ENCODE measurements at places on chromosomes 4 and X.

DNA sequence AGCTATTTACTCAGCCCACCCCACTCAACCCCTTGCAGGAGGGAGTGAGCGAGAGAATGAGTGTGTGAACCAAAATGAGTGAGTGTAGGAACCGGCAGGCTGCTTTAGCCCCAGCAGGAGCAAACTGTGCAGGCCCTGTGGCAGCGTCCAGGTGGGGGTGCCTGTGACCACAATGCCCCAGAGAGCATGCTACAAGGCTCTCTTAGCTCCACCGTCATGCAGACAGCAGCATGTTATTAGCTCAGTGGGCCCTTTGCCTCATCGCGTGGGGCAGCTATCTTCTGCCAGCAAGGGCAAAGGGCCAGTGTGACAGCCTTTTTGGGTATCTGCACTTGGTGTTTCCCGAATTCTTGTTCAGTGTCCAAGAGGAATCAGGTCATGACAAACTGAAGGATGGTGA is 271.3 kb downstream of the GPM6A start:
- H3K36me3 ChIP-seq = no peaks in the 10 kb centered on the region
- no peak overlapping the region for H3K27ac ChIP-seq
- no peak for DNase-seq
- no peaks in the 10 kb centered on the region for H3K27me3 ChIP-seq
- no peak overlapping the region for H3K4me3 ChIP-seq

GRCh38 chr4:142846729-142847596 is 862 bp upstream of the INPP4B start:
- no peak overlapping the region for H3K27ac ChIP-seq
- H3K4me3 ChIP-seq = peak overlapping the region; percentile 67
- peaks cover 24% of the 10 kb centered on the region for H3K4me1 ChIP-seq
- DNase-seq = peak; percentile 76
- H3K36me3 ChIP-seq = no peaks in the 10 kb centered on the region
- H3K27me3 ChIP-seq = peaks cover 12% of the 10 kb centered on the region

DNA sequence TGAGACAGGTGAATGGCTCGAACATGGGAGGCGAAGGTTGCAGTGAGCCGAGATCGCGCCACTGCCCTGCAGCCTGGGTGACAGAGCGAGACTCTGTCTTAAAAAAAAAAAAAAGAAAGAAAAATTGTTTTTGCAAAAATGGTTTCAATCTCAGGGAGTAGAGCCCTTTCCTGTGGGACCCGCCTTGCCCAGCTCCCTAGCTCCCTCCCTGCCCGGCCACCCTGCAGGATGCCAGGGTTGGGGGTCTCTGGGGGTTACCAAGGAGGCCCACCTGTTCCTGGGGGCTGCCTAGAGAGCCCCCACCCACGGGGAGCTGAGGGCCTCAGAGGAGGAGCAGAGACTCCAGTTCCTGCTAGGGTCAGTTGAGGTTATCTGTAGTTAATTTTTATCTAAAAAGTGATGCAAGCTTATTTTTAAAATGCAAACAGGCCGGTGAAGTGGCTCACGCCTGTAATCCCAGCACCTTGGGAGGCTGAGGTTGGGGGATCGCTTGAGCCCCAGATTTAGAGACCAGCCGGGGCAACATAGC is 18.7 kb upstream of the PLCXD1 start:
- no peak for DNase-seq
- H3K4me3 ChIP-seq = no peak overlapping the region
- no peak overlapping the region for H3K27ac ChIP-seq
- no peaks in the 10 kb centered on the region for H3K27me3 ChIP-seq

DNA sequence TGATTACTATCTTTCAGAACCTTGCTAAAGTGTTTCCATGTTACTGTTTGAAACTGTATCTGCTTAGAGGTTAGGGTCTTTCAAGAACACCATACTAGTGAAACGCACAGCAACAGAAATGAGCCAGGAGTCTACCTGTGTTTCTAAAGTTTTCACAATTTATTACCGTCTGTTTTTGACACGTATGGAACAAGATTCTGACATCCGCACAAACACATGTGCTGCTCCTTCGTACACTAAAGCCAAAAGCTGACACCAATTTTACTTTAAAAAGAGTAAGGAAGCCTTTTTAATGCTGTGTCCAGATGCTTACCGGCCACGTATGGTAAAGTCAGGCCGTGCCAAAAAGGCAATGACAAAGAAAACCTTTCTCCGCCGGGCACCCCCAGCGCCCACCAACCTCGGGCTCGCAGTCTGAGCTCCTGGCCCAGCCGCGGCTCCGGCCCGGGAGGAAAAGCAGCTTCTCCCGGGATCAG is 532 bp downstream of the RPS4X start:
- H3K36me3 ChIP-seq = peaks cover 45% of the 10 kb centered on the region
- H3K4me1 ChIP-seq = peaks cover 26% of the 10 kb centered on the region

- no peaks in the 10 kb centered on the region for H3K4me1 ChIP-seq
- no peak for DNase-seq
- H3K36me3 ChIP-seq = no peaks in the 10 kb centered on the region
- no peaks in the 10 kb centered on the region for H3K27me3 ChIP-seq
- H3K4me3 ChIP-seq = no peak overlapping the region
Observed at GRCh38 chrX:150848914-150849365, 49.5 kb downstream of the CD99L2 start.

- no peak for DNase-seq
- H3K4me3 ChIP-seq = no peak overlapping the region
- H3K36me3 ChIP-seq = no peaks in the 10 kb centered on the region
Observed at GRCh38 chrX:40938423-40938822, 146.8 kb upstream of the USP9X start.

DNA sequence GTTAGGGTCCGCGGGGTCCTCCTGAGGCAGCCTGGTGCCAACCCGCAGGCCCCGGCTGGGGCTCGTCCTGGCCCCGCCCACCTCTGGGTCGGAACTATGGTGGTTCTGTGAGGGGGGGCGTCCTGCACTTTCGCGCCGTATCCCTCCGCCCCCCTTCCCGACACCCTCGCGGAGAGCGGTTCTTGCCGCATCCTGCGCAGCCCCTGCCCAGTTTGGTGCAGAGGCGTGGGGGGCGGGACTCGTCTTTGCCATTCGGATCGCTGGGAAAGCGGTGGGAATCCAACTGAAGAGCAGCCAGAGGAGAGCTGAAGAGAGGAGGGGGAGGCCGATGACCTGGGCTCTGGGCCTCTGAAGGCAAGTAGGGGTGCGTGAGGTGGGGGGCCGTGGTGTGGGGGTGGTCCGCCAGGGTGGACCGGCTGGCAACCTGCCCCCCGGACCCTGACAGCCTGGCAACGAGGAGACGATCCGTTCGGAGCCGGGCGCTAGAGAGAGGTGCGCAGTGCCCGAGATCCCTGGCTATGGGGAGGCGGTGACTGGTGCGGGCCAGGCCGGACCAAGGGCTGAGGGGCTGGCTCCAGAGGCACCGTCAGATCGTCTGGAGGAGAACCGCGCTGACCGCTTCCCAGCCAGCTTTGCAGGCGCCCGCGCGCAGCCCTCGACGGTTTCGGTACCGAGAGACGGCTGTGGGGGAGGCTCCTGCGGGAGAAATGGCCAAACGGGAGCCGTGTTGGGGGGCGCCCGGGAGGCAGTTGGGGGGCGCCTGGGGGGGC is at the start of gene GPRASP1:
Gene GPRASP1 (plus strand): TSS at position 242 of the 770 bp plus-strand sequence. CDS start 2,431 bp downstream, outside the sequence.
- peaks cover 2% of the 10 kb centered on the region for H3K36me3 ChIP-seq
- H3K27ac ChIP-seq = peak within 1 kb of the TSS; percentile 64
- H3K4me3 ChIP-seq = peak within 1 kb of the TSS; percentile 84
- no peaks in the 10 kb centered on the region for H3K27me3 ChIP-seq
- peak; percentile 58 for DNase-seq

DNA sequence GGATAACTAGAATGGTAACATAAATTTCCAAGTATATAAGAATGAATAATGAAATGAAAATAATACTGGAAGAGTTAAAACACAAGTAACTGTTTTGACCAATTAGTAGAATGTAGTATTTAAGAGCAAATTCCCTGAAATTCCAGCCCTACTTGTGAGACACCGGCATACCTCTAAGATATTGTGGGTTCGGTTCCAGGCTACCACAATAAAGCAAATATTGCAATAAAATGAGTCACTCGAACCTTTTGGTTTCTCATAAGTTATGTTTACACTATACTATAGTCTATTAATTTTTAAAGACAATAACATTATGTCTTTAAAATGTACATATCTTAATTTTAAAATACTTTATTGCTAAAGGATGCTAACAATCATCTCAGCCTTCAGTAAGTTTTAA is 15.2 kb upstream of the IQCM start:
- no peaks in the 10 kb centered on the region for H3K4me1 ChIP-seq
- no peaks in the 10 kb centered on the region for H3K36me3 ChIP-seq
- no peak for DNase-seq
- H3K27me3 ChIP-seq = no peaks in the 10 kb centered on the region
- no peak overlapping the region for H3K27ac ChIP-seq

- no peaks in the 10 kb centered on the region for H3K27me3 ChIP-seq
- no peaks in the 10 kb centered on the region for H3K36me3 ChIP-seq
- H3K4me3 ChIP-seq = no peak overlapping the region
- no peaks in the 10 kb centered on the region for H3K4me1 ChIP-seq
Observed at GRCh38 chrX:44006081-44006480, 32.9 kb upstream of the NDP start.

- no peak overlapping the region for H3K27ac ChIP-seq
- no peak for DNase-seq
- peaks cover 3% of the 10 kb centered on the region for H3K27me3 ChIP-seq
- H3K4me3 ChIP-seq = no peak overlapping the region
- no peaks in the 10 kb centered on the region for H3K4me1 ChIP-seq
Observed at GRCh38 chr4:184953971-184954370, 64.3 kb upstream of the HELT start.

DNA sequence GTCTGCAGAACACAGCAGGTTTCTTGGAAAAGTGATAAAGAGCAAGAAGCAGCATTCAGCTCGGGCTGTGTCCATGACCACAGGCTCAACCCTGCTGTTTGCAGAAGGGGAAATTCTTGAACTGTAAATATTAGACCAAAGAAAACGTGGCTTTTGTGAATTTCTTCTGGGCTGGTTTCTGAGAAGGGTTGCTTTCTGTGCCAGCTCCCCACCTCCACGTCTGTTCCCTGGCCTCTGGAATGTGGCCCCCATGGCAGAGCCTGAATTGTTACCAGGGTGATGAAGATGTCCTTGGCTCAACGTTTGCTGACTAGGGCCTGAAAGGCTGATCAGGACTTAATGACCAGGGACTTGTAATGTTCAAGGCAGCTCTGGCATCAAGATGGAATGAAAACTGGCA is 116.0 kb downstream of the CPEB2 start:
- no peak overlapping the region for H3K27ac ChIP-seq
- H3K4me1 ChIP-seq = no peaks in the 10 kb centered on the region
- no peaks in the 10 kb centered on the region for H3K27me3 ChIP-seq

DNA sequence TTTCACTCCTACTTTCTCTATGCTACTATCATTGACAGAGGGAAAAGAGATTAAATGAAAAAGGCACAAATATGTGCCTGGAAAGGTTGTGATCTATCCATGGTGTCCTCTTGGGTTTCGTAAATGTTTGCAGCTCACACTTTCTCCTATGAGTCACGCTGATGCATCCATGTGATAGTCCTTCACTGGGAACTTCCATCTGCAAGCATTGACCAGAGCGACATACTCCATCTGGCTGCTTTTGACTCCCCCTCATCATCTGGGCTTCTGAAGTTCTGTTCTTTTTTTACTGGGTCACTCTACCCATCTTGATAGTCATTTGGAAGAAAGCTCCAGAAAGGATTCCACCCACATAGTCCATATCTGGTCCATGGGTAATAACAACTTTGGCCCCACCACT is 84.7 kb upstream of the NDST3 start:
- H3K27ac ChIP-seq = no peak overlapping the region
- no peaks in the 10 kb centered on the region for H3K4me1 ChIP-seq
- no peaks in the 10 kb centered on the region for H3K36me3 ChIP-seq
- H3K4me3 ChIP-seq = no peak overlapping the region
- DNase-seq = no peak

DNA sequence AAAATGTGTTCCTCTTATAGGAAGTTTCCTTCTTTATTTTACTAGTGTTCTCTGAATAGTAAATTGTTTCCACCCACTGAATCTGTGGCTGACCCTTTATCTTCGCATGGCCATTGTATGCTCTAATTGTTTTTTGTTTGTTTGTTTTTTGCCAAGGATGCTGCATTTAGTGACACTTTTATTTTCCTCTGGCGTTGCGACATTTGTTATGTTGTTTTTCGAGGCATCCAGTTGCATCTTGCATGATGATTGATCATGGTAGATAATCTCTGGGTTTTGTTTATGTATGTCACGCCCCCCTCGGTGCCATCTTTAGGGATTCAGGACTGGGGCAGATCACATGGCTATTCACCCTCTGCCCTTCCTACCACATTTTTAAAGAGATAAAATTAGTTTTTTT is 2.2 kb downstream of the NMU start:
- peaks cover 53% of the 10 kb centered on the region for H3K27me3 ChIP-seq
- H3K36me3 ChIP-seq = no peaks in the 10 kb centered on the region
- no peak overlapping the region for H3K4me3 ChIP-seq
- H3K27ac ChIP-seq = no peak overlapping the region

- no peaks in the 10 kb centered on the region for H3K4me1 ChIP-seq
- no peak overlapping the region for H3K4me3 ChIP-seq
- DNase-seq = no peak
- H3K36me3 ChIP-seq = no peaks in the 10 kb centered on the region
Observed at GRCh38 chr4:43886196-43886595, 562.4 kb downstream of the KCTD8 start.

DNA sequence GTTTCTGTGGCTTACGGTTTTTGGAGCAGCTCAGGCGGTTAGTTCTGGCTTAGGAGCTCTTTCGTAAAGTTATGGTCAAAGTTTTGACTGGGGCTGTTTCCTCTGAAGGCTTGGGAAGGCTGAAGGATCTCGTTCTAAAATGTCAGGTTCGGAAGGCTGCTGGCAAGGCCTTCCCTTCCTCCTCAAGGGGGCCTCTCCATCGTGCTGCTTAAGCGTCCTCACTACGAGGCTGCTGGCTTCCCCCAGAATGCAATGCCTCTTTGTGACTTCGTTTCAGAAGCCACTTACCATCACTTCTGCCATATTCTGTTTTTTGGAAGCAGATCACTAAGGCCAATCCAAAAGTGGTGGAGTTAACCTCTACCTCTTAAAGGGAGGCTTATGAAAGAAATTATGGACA is 1196.4 kb upstream of the TENM3 start:
- H3K36me3 ChIP-seq = no peaks in the 10 kb centered on the region
- H3K27me3 ChIP-seq = no peaks in the 10 kb centered on the region
- no peak overlapping the region for H3K4me3 ChIP-seq
- H3K4me1 ChIP-seq = no peaks in the 10 kb centered on the region
- H3K27ac ChIP-seq = no peak overlapping the region
- no peak for DNase-seq

DNA sequence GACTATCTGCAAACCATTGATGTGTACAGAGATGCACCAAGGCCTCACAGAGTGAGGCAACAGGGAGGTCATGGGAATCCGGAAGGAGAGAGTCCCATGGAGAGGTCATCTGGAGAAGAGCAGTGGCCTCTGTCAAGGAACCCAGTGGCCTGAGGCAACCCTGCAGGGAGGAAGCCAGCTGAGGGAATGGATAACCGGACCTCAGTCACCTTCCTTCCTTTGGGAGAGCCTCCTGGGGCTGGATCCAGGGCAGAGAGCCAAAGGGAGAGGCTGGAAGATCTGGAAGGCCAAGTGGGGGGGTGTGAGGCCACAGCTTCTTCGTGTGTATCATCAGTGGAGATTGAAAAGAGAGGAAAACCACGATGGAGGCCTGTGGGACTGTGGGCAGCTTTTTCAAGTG is 24.3 kb upstream of the CD38 start:
- DNase-seq = no peak
- H3K4me1 ChIP-seq = peaks cover 36% of the 10 kb centered on the region
- no peak overlapping the region for H3K27ac ChIP-seq
- no peaks in the 10 kb centered on the region for H3K27me3 ChIP-seq
- no peaks in the 10 kb centered on the region for H3K36me3 ChIP-seq
